ENCODE measurements at places on chromosomes 16 and 17.

- DNase-seq = no peak
Measured at GRCh38 chr17:54888254-54888653, 12.4 kb upstream of the TOM1L1 start.

DNA sequence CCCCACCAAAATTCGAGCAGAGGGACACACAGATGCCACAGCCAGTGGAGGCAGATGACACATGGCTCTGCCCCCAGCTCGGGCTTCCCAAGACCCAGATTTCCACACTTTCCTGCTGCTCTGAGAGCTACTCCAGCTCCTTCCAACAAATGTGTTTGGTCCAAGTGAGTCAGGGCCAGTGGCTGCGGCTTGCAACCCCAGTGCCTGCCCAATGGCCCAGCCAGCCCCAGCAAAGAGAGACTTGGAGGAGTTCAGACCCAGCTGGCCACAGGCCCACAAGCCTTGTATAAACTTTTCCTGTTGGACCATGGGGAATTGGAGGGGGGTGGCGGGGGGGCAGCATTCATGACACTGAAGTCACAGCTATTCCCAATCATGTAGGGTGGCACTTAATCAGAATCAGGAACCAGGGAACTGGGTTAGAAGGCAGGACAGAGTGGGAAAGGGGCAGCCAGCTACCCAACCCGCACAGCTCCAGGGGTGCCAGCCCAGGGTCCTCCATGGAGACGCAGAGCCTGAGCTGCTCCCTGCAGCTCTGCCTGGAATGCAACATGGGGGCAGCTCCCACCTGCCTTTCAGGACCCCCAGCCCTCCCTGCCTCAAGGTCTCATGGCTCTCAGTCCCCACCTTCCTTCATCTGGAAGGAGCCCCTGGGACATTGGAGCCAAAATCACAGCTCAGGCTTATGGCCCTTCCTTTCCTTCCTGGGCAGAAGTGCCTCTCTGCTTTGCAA, 17.5 kb upstream of the C16orf78 start:
- DNase-seq = peak; percentile 66

DNA sequence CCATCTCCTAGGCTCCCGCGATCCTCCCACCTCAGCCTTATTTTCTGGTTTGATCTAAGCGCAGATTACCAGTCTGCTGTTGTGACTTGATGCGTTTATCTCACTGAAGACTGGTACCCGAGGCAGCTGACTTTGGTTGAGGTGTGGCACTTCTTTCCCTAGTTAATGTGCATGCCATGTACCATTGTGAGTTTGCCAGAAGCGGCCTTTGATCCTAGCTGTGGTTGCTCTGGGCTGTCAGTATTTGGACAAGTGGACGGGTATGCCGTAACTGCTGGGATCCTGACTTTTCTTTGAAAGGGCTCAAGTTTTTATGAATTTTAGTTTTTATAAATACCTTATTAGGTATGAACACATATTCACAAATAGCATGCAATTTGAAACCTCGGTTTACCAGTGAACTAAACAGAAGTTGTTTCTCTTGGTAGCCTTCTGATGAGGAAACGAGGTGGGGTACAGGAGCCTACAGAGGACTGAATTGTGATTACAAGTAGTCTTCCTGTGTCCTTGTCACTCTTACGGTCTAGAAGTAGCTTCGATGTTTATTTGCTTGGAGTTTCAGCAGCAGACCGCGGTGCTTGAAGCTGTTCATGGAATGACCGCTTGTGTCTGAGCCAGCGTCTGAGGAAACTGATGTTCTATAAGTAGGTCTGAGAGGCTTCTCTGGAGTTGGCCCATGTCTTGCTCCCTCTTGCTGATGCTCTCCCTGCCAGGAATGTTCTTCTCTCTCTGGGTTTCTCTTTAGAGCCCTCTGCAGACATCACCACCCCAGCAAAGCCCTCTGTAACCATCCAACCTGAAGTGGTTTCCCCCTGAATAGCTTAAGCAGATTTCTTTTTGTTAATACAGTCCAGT, 40.0 kb downstream of the SEC14L1 start:
- no peak for DNase-seq

GRCh38 chr17:31935512-31935911, 1.3 kb upstream of the SUZ12 start:
- peak; percentile 9 for DNase-seq

DNA sequence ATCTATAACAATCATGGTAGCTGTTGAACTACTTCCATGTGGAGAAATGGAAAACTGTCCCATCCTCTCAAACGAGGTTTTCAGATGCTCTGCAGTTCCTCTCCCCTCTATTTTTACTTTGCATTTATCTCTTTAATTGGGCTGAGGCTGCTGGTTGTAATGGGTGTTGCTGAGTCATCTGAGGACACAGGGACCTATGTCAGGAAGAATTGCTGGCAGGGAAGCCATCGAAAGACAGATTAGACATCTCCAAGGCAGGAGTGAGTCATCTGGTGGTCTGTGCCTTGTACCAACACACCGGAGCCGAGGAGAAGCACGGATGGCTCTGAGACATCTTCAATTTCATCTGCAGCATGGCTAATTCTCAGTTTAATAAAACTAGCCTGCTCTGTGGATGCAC, 394.5 kb downstream of the GRIN2A start:
- DNase-seq = no peak

GRCh38 chr16:79202977-79203376, 397.6 kb downstream of the MAF start:
- DNase-seq = no peak

GRCh38 chr16:30439720-30440348, 5.8 kb downstream of the SEPHS2 start:
- DNase-seq = no peak

DNA sequence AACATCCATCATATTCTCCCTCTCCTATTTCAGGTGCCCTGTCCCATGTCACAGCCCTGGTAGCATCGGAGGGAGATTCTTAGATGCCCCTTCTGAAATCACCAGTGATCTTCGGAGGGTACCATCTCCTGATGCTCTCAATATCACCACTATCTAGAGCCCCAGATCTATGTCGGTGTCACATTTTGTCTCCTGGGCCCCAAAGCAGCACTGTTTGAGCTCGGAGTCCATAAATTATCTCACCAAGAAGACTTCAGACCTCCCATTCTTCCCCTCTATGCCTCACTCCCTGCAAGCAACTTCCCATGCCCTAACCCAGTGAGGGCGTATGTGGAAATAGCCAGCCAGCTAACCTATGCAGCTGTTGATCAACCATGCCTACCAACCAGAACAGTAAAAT, 51.5 kb upstream of the NLK start:
- DNase-seq = no peak

DNA sequence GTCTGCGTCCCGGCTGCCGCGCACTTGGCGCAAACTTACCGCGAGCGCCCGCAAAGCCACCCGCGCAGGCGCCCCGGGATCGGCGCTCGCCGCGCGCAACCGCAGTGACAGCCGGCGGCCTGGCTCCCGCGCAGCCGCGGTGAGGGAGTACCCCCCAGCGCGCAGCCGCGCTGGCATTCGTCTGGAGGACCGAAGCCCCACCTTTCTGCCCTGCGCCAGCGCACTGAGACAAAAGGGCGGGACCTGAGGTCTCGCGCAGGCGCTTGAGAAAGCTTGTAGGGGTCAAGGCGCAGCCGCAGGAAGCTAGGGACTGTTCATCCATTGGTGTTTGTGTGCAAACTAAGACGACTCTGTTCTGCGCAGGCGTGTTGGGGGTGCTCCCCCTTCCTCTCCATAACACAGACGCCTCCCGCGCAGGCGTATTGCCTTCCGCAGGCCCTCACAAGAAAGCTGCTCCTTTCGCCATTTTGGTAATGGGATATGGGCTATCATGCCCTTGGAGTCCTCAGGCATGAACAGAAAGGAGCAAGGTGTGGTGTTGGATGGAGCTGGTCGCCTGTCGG, at the start of gene PHF12:
Gene PHF12, minus strand, starts transcription at position 91 of the 563 bp plus-strand sequence. CDS start 558 bp downstream, outside the sequence.
- DNase-seq = peak; percentile 100

DNA sequence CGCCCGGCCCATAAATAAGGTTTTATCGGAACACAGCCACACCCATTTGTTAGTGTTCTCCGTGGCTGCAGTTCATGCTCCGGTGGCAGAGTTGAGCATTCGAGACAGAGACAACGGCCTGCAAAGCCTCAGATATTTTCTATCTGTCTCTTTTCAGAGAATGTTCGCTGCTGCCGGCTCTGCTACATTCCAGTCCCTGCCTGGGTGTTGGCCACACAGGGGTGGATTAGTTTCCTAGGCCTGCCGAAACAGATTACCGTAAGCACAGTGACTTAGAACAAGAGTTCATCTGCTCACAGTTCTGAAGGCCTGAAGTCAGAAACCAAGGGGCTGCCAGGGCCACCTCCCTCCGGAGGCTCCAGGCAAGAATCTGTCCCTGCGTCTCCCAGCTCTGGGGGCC, 19.1 kb upstream of the GSG1L start:
- DNase-seq = no peak

GRCh38 chr16:12002447-12003006, 26.0 kb downstream of the SNX29 start:
- no peak for DNase-seq

- peak; percentile 69 for DNase-seq
Measured at GRCh38 chr17:64448665-64449512, at the start of gene MILR1. TSS of gene MILR1 (plus strand) at chr17:64449115. CDS start at chr17:64449169, 54 bp downstream.

DNA sequence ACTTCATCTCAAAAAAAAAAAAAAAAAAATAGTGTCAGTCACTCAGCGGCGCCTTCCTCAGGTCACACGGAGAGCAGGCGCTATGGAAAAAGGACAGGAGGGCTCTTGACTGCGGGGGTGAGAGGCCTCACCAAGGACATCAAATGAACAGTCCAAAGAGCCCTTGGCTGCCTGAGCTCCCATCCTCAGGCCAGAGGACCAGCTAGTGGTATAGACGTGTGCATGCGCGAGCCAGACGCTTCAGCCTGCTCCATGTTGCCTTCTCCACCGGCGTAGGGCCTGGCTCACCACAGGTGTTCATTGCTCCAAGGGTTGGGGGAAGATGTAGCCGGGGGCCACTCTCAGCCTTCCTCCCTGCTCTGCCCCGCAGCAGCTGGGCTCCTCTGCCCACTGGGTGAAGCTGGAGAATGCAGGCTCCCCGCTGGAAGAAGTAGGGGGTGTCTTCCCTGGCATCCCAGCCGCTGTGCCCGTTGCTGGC, 65.8 kb upstream of the PLCG2 start:
- DNase-seq = no peak

DNA sequence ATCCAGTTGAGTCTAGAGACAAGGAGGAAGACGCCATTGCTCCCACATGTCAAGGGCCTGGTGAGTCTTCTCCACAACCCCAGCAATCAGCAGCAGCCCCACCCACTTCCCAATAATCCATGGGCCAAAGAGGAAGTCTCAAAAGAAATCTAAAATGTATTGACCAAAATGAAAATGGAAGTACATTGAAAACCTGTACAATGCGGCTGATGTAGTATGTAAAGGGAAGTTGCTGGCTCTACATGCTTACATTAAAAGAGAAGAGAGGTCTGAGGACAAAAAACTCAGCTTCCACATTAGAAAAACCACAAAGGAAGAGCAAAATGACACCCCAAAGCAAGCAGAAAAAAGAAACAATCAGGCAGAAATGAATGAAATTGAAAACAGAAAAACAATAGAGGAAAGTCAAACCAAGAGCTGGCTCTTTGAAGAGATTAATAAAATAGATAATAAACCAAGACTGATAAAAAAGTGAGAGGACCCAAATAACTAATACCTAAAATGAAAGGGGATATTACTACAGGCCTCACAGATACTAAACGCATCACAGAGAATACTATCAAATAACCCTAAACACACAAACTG, 100.6 kb upstream of the METRNL start:
- no peak for DNase-seq

DNA sequence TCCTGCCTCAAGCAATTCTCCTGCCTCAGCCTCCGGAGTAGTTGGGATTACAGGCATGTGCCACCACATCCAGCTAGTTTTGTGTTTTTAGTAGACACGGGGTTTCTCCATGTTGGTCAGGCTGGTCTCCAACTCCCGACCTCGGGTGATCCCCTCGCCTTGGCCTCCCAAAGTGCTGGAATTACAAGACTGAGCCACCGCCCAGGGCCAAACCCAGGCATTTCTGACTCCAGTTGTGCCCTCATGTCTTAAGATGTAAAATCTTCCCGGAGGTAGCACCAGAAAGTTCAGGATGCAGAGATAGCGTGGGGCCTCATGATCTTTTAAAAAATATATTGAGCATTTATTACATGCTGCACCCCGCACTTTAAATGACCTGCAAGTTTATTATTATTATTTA, 12.8 kb upstream of the SMG1 start:
- no peak for DNase-seq

Data from right atrium auricular region (tissue), 2 donors.